NCI-H187 (cell line): ENCODE measurements at places on chromosomes 4 and X.
A peak's percentile ranks its signal among the peaks of the same experiment; 100 is the strongest.

DNA sequence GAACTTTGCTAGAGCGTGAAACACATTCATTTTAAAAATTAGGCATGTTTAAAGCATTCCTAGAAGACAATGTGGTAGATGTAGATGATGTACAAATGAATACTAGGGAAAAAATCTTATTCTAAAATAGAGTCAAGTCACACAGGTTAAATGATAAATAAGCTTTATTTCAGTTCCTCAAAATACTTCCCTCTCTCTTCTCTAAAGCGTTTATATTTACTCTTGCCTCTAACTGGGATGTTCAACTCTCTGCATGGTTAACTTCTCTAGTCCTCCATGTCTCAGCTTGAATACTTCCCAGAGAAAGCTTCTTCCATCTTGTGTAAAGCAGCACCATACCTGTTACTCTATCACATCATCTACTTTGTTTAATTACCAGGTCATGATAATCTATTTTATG is 30.9 kb upstream of the GLRA3 start:
- no peak for DNase-seq

DNA sequence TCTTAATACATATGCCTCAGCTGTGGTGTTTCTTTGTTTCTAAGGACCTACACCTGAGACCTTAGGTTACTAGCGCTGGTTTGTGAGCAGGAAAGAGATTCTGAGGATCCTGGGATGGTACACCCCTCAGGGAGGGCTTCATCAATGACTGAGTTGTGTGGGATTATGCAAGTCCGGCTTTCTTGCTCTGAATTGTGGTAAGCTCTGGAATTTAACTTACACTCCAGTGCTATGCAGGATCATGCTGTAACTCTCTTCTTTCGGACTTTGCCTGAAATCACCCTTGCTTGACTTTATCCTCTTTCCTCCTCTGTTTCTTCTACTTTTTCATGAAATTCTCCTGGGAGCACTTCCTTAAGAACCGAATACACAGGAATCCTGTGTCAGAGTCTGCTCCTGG is 431.5 kb upstream of the BOD1L1 start:
- DNase-seq = no peak

GRCh38 chr4:30717208-30718020 is 2.8 kb upstream of the PCDH7 start:
- no peak for DNase-seq

DNA sequence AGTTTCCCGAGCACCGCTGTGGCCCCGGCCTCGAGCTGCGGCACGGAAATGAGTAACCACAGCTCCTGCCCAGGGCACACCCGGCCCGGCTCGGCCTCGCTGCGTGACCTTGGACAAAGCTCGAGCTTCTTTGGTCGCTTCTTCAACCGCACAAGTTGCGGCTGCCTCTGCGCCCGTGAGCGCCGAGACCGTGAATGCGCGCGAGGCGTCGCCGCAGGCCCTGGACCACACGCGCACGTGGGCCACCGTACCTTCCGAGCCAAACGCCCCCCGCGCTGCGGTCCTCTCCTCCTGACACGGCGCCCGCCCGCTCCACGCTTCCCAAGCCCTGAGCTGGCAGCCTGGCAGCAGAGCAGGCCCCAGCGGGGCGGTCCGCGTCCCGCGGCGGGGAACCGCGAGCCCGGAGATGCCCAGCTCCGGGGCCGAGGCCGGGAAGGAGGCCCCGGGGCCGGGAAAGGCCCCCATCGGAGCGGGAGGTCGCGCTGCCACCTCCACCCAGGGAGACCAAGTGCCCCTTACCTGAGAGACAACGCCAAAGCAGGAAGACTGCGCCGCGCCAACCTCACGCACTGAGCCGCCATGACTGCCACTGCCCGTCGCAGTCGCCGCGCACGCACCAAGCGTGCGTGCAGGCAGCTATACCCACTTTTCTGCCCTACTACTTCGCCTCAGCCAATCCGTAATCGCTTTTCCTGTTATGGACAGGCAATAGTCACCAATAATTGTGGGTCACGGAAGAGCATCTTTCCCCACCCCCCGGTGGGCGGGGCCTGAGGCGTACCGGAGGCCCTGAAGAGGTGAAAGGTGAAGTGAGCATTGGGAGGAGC is at the start of gene GRPEL1:
Gene GRPEL1, minus strand, starts transcription at position 613 of the 827 bp plus-strand sequence. Its CDS starts 32 bp downstream, at position 581.
- DNase-seq = peak; percentile 99

DNA sequence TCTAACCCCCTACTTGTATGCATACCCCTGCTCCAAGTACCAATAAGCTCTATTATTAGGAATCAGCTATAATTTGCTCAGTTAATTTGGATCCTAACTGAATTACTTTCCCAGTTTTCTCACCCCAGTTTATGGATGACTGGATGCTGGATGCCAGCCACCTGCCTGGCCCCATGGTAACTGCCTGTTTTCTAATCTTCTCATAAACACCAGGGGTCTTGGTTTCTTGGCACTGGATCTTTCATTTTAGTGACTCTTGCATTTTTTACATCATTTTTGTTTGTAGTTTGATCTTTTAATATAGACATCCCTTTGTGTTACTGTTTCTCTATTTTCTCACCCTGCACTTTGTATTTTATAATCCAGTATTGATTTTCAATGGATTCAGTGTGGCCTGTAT is 246.8 kb downstream of the ADGRL3 start:
- no peak for DNase-seq

- no peak for DNase-seq
These were observed 312.5 kb upstream of the HS3ST1 start for GRCh38 chr4:11741190-11741652.

DNA sequence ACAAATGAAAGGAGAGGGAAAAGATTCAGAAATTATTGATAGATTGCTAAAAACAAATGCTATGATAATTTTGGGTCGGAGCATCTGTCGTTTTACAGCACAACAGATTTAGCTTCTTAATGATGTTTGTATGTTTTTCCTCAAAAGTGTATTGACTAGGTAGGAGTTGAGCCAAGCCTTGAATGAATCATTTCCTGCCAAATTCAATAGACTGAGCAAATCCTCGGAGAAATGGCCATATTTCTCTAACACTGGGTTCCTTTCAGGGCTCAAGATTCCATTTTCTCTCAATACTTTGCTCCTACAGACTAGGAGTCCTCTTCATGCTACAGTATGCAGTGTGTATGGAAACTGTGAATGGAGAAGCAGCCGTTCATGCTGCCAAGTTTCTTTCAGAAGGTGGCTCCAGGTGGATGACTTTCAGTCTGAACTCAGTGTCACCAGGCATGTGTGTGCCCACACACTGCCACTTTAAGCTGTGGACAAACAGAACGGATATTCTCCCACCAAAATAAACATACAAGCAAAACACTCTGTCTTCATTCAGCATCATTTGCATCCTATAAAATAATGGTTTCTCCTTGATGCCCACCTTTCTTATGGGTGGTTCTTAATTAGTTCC is 146.0 kb downstream of the TBL1X start:
- no peak for DNase-seq

DNA sequence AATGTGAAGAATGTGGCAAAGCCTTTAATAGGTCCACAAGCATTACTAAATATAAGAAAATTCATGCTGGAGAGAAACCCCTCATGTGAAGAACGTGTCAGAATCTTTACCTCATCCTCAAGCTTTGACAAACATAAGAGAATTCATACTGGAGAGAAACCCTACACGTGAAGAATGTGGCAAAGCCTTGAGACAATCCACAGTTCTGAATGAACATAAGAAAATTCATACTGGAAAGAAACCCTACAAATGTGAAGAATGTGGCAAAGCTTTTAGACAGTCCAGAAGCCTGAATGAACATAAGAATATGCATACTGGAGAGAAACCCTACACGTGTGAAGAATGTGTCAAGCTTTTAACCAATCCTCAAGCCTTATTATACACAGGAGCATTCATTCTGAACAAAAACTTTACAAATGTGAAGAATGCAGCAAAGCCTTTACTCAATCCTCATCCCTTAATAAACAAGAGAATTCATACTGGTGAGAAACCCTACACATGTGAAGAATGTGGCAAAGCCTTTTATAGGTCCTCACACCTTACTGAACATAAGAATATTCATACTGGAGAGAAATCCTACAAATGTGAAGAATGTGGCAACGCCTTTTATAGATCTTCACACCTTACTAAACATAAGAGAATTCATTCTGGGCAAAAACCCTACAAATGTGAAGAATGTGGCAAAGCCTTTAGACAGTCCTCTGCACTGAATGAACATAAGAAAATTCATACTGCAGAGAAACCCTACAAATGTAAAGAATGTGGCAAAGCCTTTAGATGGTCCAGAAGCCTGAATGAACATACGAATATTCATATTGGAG is 51.1 kb downstream of the ZNF732 start:
- DNase-seq = no peak

DNA sequence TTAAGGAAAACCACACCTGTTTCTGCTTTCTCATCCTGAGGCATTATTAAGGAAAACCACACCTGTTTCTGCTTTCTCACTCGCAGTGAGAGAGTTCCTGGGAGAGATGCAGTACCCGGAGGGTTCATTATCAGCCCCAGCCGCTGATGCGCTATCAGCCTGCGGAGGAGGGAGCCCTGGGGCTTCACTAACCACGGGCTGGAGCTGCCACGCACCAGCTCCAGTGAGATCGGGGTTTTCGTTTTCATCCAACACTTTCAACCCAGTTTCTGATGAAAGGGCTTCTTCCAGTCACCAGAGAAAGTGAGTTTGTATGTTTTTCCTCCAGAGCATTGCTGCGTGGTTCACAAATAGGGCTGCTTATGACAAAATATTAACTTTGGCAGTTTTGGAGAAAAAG is 93.2 kb upstream of the PRKX start:
- DNase-seq = no peak

GRCh38 chr4:128579154-128579853 is 230.2 kb upstream of the JADE1 start:
- no peak for DNase-seq

DNA sequence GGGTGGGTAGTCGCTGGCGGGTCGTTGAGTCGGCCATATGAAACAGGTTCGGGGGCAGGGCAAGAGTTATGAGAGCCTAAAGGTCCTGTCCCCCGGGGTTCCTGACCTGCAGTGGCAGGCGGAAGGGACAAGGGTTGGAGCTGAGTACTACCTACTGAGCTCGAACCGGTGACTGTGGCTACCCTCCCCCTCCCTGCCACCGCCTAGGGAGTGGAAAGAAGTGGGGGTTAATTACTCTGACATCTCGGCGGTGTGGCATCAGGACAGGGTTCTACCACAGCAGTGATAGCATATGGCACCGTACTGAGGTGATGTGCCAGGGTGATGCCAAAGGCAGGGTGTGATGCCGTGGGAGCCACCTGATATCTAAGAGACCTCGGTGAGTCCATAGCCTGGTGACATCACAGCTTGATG is 307 bp downstream of the ATG4A start:
- DNase-seq = no peak

DNA sequence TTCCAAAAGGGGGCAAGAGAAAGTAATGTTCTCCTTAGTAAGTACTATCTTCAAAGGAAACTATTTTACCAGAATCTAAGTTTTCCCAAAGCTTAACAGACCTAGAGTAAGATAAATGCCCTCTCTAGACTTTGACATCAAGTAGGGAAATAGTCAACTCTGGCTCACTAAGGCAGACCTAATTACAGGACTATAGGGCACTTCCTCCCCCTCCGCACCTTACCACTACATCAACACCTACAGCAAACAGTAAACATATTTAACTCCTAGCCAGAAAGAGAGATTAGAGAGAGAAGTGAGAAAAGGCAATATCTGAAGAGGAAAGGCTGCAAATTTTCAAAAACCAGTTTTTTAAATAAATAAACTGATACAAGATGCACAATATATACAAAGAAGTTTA is 60.4 kb downstream of the CNOT6L start:
- DNase-seq = no peak

- DNase-seq = no peak
These were observed 5.1 kb downstream of the PIGG start for GRCh38 chr4:504076-504475.

- DNase-seq = no peak
These were observed 81.7 kb downstream of the RELL1 start for GRCh38 chr4:37604461-37604860.

DNA sequence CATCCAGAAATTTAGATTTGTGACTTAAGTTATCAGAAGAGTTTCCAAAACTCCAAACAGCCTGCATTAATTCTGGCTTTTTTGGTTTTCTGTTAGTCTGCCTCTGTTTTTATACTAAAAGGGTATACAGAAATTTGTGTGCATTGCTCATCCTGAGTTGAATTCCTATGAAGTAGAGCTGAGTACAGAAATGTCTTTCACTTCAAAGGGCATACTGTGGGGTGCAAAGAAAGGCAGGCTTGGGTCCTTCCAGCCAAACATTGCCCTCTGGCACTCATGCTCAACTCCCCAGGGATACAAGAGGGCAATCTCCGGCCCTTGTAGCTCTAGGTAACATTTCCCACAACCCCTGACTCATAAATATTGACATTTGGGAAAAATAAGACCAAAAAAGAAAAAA is 27.6 kb upstream of the TMEM184C start:
- no peak for DNase-seq

DNA sequence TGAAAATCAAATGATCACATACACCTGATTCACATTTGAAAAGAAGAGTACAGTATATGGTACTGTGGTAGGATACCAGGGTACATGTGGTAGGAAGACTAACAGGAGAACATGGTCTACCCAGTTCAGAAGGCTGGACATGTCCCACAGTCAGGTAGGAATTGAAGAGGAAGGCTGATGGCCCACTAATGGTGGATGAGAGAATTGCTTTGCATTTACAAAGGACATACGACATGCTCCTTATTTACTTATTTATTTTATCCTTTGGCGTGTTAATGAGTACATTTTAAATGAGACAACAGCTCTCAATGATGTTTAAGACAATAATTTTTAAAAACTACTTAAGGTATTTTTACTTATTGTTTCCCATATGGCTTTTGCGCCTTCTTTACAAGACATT is 106.7 kb upstream of the BMP2K start:
- DNase-seq = no peak

GRCh38 chr4:174578366-174578765 is 56.1 kb upstream of the HPGD start:
- DNase-seq = no peak

- DNase-seq = no peak
These were observed 33.0 kb downstream of the TFDP3 start for GRCh38 chrX:133185119-133185518.

- DNase-seq = no peak
These were observed 58.2 kb upstream of the GPRIN3 start for GRCh38 chr4:89365776-89366175.

GRCh38 chrX:129007631-129008030 is 515.7 kb downstream of the SMARCA1 start:
- DNase-seq = no peak

- DNase-seq = no peak
These were observed 587.9 kb downstream of the TLL1 start for GRCh38 chr4:166460769-166461550.

- peak; percentile 6 for DNase-seq
These were observed 25.5 kb downstream of the MOB1B start for GRCh38 chr4:70927502-70928137.

DNA sequence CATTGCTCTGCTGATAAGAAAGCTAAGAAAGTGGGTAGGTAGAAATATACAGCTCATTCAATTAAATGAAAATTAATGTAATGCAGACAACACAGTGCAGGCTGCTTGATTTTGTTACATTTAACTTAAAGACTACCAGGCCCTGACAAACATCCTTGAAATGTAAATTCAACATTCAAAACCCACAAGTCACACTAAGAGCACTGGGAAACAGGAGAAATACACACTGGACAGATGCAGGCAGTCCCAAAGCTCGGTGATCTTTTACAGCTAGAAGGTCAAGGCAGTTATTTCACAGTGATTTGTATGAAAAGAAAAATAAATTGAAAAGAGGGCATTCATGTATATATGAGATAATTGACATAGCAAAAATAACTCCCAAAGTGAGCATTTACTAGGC is 94.3 kb upstream of the PLAC1 start:
- no peak for DNase-seq
